Stimulated activated CD8-positive, alpha-beta memory T cell treated with anti-CD3 and anti-CD28 coated beads, Interleukin-2, amount 100 ng/mL, for 1 hour (primary cell): ENCODE measurements at places on chromosomes 4 and X.

GRCh38 chrX:76279007-76279406 lies 106.1 kb downstream of the PBDC1 start:
- DNase-seq = peak; percentile 5

DNA sequence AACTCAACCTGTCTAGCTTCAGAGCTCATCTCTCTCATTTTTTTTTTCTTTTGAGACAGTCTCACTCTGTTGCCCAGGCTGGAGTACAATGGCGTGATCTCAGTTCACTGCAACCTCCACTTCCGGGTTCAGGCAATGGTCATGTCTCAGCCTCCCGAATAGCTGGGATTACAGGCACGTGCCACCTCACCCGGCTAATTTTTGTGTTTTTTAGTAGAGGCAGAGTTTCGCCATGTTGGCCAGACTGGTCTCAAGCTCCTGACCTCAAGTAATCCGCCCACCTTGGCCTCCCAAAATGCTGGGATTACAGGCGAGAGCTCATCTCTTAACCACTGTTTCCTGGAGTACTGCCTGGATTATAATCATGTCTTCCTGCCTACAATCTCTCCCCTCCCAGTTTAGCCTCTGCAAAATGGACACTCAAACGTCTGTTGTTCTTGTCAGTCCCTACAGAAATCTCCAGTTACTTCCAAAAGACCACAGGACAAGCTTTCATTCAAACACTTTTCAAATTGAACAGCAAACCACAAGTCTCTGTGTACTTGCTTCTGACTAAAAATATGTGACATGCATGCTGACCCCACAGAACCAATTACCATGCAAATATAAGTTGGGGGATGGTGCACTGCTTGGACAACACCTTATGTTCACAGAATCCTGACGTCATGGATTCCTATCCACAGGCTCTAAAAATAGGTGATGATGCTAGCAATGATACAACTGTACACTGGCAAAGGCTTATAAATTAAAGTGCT lies 137.2 kb downstream of the SH3KBP1 start:
- DNase-seq = no peak

DNA sequence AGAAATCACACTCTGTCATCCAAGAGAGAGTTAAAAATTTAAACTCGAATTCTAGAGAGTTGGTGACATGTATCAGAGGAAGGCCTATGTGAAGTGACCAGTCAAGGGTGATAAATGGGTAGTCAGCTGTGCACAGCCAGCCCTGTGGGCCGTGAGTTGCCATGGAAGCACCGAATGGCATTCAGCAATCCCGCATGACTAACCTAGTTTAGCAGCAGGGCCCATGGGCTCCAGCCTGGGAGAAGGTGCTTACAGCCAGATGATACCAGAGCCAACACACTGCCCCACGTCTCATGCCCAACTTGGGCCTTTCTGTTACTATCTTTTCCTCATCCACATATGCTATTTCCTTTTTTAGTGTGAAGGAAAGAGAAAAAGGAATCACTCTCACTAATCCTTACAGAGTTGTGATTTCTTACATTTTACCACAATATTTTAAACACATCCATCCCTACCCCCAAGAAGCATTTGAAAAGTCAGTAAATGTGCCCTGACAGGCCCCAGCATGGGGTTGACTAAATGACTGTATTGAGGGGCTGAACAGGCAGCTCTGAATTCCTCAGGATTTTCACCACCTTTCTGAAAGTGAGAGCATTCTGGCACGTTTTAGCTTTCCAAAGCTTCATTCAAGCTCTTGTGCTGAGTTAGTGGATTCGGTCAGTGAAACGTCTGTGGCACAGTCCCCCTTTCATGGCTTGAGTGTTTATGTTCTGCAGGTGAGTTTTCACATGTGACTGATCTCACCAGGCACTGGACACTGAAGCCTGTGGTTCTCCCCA lies 104.2 kb downstream of the AFF1 start:
- DNase-seq = no peak

DNA sequence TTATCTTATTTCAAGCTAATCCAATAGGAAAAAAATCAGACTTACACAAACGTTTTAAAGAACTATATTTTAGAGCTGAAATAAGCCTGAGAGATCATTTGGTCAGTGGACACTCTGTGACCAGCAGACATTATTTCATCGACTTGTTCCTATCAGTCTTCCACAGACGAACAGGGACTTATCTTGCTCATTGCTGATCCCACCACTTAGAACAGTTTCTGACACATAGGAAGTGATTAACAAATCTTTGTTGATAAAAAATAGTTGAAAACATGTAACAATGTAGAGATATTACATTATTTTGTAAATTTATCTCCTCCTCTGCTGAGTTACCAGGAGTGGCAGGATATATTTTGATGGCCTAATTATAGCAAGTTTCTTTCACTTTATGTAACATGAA lies 65.8 kb downstream of the TAPT1 start:
- DNase-seq = no peak

GRCh38 chrX:136643243-136643642 lies 4.7 kb upstream of the CD40LG start:
- DNase-seq = no peak

- DNase-seq = no peak
Measured at GRCh38 chrX:38484607-38485498, 76.5 kb upstream of the TSPAN7 start.
